ENCODE measurements at places on chromosomes 7 and 10.

- no peak for DNase-seq
Measured at GRCh38 chr7:86786376-86786775, 142.7 kb downstream of the GRM3 start.

- no peak for DNase-seq
Measured at GRCh38 chr7:44636926-44637325, 30.5 kb downstream of the OGDH start.

DNA sequence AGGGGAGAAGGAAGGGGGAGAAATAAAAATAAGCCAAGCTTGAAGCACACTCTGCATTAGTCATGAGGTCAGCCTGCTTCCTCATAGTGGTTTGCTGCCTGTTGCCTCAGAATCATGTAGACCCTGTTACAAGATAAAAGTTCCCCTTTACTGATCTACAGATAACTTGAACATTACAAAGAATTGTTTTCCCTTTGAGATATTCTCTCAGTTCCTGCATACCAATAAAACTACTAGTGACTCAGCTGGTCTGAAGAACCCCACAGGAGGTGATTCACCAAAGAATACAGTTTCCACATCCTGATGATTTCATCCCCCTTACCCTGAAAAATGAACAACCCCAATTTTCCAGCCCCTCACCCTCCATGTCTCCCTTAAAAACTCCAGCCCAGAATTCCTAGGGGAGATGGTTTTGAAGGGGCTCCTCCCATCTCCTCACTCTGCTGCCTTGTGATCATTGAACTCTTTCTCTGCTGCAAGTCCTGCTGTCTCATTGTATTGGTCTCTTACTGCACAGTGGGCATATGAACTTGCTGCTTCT lies 31.5 kb upstream of the NRP1 start:
- no peak for DNase-seq

DNA sequence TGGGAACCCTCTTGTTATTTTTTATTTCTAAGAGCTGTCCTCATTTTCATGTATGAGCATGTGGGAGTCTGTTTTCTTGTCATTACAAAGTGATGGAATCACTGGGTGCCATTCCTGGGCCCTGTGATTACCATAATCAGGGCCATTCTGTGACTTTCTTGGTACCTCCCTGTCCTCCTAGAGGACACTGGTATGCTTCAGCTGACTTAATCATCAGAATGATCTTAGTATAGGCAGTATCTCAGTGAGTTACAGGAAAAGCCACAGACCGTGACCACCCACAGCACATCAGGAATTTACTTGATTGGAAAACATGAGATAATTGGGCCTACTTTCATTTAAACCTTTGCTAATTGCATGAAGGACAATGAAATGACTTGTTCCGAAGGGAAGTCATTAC lies 7.2 kb downstream of the NOM1 start:
- no peak for DNase-seq

DNA sequence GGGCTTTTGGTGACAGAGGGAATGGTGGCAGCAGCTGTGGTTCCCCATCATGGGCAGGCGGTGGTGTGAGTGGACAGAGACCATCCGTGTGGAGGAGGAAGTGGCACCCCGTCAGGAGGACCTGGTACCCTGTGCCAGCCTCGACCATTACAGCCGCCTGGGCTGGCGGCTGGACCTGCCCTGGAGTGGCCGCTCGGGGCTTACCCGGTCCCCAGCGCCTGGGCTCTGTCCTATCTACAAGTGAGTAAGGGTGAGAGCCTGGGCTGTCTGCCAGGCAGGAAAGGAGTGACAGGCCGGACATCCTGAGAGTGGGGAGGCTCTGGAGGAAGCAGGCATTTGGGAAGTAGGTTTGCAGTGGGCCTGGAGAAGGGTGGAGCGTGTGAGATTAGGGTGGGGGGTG lies 2.9 kb upstream of the ZNF467 start:
- peak; percentile 78 for DNase-seq

All from CMK (cell line).